ENCODE measurements at places on chromosomes 3 and 15.

DNA sequence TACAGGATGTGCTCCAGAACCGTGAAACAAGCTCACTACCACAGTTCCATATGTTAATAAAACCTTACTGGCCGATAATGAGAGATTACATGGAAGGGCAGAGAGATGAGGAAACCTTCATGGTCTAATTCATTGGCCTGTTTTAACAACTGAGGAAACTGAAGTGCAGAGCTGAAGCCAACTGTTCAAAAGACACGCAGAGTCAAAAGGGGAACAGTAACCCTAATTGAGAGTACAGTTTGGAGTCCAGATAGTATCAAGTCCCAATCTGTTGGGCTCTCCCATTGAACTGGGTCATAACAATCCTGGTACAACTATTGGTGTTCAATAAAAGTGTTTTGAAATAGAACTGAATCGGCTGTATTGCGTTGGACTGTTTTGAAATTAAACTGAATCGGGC, 69.6 kb downstream of the SLC12A8 start:
- DNase-seq = no peak

- no peak for DNase-seq
These were observed 87.0 kb downstream of the RAB11A start for GRCh38 chr15:65956307-65956706.

DNA sequence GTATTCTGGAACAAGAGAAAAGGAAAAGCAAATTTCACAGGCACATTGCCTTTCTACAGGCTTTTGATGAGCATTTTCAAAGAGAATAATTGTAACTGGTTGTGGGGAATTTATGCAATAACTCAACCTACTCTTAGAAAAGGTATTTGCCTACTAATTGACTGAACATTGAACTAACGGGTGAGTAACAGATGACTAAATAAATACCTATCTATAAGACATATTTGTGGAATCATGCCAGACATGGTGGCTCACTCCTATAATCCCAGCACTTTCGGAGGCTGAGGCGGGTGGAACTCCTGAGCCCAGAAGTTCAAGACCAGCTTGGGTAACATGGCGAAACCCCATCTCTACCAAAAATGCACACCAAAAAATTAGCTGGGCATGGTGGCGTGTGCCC, 367.7 kb downstream of the CGGBP1 start:
- no peak for DNase-seq

DNA sequence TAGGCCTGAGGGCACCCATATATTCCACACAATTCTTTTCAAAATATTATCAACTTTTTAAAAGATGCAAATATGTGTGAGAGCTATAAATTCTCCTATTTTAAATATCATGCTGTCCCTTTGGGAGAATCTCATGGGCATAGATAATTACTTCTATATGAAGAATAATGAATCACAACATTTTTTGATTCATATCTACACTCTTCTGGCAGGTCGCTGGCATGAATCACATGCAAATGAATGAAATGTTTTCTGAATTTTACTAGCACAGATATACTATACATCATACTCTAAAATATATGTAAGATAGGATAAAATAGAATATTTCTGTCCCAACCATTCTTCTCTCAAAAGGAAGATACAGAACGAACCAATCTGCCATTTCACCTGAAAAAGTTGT, 277.7 kb upstream of the KCNH8 start:
- no peak for DNase-seq

GRCh38 chr3:37537914-37538691, 323.6 kb upstream of the CTDSPL start:
- no peak for DNase-seq

GRCh38 chr3:130816561-130817445, 70.2 kb upstream of the PIK3R4 start:
- DNase-seq = no peak

DNA sequence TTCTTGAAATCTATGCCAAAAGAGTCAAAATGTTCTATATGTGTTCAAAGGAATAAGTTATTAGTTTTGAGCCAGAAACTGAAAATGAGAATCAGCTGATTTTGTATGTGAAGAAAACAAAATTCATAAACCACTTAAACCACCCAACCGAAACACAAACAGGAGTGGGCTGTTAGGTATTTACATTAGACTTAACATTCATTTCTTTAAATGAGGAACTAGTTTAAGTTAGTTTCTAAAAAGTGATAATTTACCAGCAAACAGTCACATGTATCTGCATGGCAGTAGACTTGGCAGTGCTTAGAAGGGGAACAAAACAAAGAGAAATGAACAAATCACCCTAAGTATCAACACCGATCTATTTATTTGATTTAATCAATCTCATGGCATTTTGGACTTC, 128.0 kb downstream of the GMNC start:
- DNase-seq = no peak
